ENCODE measurements at places on chromosomes 6 and 20. TPM values are rescaled to one million over a fixed set of nuclear protein-coding genes. Genes with fewer than 3 reads are reported as not detected.

PRSS35 gene
- total RNA-seq, result not detected

PBOV1 gene
- not detected for total RNA-seq

- no peak for DNase-seq
Measured at GRCh38 chr6:108874470-108875160, 26.4 kb downstream of the ARMC2 start.

- DNase-seq, result no peak
Measured at GRCh38 chr6:68054756-68055155, 580.3 kb upstream of the ADGRB3 start.

DNA sequence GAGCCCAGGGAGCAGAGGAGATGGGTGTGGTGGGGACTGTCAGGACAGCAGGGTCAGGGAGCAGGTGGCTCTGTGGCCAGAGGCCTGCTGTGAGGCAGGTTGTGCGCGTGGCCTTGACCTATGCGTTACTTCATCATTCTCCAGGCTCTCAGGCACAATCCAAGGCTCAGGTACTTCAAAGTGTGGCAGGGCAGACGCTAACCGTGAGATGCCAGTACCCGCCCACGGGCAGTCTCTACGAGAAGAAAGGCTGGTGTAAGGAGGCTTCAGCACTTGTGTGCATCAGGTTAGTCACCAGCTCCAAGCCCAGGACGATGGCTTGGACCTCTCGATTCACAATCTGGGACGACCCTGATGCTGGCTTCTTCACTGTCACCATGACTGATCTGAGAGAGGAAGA lies 535 bp downstream of the NCR2 start:
- no peak for DNase-seq

- DNase-seq, result no peak
Measured at GRCh38 chr6:84582997-84583396, 181.4 kb downstream of the TBX18 start.

GRCh38 chr20:5643936-5644335 lies 106.3 kb upstream of the SHLD1 start:
- no peak for DNase-seq

DNA sequence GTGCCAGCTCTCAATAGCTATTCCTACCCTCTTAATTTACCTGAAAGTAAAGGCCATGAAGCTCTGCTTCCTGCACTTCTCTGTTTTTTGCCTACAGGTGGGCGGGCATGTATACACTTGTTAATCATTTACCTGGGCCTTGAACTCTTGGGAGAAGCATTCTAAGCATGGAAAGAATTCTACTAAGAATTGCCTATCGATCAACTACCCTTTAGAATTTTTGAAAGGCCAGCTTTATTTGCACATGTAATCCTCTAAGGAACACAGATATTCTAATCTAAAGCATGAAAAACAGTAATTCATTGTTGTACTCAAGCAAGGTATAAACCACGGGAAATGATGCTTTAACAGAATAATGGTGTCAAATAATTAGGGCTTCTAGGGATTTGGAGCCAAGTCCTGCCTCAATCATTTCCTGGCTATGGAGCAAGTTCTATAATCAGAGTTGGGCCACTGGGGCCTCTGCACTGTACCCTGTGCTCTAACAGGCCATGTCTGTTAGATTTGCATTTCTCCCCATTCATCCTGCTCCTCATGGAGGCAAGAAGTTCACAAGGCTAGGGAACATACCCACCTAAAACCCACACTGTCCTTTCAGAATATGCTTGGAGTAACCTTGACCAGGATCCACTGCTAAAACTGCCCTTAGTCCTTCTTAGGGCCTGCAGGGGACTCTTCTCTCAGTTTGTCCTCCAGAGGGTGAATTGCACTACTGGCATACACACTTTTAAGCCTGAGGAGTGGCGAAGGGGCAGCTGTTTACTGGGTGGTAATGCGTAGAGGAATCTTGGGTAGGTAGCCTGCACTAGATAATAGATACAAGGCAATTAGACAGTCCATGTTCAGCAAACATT lies 276.4 kb upstream of the JAG1 start:
- no peak for DNase-seq

DNA sequence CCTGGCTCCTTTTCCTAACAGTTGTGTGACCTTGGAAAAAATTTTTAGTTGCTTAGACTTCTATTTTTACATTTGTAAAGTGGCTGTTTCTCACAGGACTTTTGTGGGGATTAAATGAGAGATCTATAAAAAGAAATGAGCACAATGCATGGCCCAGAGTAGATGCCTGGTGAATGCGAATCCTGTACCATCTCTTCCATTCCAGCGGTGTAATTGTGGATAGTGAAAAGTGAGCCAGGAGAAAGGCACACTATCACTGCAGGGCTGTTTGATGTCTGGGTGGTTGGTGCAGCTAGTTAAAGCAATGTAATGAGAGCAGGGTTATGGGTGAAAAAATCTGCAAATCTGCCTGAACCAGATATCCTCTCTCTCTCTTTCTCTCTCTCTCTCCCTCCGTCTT lies 347.5 kb upstream of the CITED2 start:
- no peak for DNase-seq

- DNase-seq, result no peak
Measured at GRCh38 chr6:143034689-143035334, 25.9 kb upstream of the AIG1 start.

GRCh38 chr6:14849185-14849584 lies 396.7 kb upstream of the JARID2 start:
- no peak for DNase-seq

Data from hematopoietic multipotent progenitor cell (in vitro differentiated cells).